ENCODE measurements at places on chromosomes 2 and 18. TPM values are rescaled to one million over a fixed set of nuclear protein-coding genes. Genes with fewer than 3 reads are reported as not detected.

DNA sequence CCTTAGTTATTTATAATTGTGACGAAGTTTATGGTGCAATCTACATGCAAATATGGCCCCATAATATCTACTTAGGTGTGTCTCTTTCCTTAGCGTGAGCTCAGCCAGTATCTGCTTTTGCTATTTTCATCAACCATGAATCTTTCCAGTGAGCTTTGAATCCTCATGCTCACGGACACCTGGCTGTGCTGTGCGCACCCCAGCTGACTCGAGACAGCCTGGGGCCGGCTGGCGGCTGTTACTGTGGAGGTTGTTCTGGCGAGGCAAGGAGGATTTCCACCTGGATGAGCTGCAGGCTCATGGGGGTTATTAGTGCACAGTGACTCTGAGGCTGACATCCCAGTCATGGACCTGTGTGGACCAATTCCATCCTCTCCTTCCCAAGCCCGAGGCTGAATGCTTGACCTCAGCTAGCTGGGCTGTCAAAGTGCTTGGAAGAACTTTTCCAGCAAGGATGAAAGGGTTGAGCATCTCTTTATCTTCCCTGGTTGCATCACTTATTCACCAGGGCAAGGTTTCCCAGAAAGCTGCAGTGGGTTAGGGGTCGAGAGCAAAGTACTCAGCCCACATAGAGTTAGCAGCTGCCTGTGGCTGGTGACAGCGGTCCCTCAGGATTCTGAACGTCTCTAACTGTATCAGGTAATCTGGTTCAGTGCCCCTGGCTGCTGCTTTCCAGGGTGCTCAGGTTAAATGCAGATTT is 141.7 kb downstream of the ARL4C start:
- no peak for DNase-seq

DNA sequence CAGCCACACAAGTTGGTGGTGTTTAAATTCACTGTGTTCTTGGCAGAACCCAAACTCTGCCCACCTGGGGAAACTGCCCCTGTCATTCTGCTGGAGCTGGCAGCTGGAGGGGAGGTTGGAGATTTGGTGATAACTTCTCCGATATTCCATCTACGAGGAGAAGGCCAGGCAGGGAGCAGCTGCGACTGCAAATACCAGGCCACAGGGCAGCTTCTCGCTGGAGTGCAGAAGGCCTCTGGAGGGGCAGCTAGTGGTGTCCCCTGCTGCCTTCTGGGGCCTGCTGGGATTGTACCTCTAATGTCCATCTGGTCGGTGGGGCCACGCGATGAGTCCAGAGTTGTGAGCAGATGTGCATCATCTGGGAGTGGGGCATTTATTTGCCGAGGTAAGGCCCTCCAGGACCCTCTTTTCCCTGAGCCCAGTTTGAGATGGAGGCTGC is 98.9 kb downstream of the ACKR3 start:
- no peak for DNase-seq

GRCh38 chr2:112255875-112256274 is 1.0 kb upstream of the ZC3H8 start:
- no peak for DNase-seq

- DNase-seq = no peak
Measured at GRCh38 chr2:239307221-239307569, 93.6 kb downstream of the HDAC4 start.

DNA sequence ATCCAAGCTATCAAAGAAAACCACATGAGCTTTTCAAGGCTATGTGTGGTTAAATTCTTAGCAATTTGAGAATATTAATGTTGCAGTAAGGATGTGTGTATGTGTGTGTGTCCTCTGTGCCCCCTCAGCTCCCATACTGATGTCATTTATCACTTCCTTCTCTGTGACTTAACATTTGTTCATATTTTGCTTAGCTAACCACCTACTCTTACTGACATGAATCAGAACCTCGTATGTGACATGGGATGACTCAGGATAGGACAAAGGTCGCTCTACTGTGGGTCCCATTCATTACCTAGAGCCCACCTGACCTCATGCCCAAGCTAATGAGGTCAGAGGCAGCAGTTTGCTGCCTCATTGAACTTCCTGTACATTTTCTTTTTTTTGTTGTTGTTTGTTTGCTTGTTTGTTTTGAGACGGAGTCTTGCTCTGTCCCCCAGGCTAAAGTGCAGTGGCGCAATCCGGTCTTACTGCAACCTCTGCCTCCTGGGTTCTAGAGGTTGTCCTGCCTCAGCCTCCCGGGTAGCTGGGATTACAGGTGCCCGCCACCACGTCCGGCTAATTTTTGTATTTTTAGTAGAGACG is 36.3 kb downstream of the MOGAT1 start:
- no peak for DNase-seq

DNA sequence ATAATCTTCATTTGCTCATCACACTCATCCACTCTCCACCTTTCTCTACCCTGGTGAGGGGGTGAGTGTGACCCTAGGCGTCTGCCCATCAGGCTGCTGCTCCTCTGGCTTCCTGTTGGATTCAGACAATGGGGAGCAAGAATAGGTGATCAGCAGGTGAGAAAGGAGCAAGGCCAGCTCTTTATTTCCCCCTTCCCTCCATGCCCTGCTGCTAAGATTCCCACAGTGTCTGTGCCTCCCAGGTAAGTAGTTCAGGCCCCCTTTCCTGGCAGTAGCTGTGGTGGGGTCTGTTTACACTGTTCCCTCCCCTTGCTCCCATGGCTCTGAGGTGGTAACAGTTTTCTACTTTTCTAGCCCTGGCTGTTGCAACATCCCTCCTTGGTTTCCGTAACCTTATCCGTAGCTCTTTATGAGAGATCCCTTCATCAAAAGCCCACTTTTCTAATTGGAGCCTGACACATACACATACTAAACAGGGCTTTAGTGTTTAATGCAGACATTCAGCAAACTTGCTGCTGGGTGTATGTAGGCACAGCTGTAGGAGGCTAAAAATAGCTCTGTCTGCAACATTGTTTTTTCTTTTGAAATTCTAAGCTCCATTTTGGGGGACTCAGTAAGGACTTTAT is 27.5 kb downstream of the MAP2 start:
- no peak for DNase-seq

DNA sequence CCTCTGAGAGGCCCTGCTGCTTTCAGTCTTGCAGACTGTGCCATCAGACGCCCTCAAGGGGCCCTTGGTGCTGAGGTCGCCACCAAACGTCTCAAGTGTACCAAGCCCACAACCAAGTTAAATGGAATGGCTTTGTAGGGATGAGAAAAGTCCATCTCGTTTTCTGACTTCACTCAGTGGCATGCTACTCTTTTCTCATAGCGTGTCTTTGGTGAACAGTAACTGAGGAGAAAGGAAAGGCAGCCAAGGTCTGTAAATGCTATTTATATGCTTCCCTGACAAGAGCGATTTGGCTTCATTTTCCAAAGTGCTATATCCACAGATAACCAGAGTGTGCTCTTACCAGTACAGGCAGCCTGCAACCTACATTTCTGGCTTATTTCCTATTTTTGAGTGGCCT is 123.0 kb downstream of the MTX2 start:
- peak; percentile 36 for DNase-seq

DNA sequence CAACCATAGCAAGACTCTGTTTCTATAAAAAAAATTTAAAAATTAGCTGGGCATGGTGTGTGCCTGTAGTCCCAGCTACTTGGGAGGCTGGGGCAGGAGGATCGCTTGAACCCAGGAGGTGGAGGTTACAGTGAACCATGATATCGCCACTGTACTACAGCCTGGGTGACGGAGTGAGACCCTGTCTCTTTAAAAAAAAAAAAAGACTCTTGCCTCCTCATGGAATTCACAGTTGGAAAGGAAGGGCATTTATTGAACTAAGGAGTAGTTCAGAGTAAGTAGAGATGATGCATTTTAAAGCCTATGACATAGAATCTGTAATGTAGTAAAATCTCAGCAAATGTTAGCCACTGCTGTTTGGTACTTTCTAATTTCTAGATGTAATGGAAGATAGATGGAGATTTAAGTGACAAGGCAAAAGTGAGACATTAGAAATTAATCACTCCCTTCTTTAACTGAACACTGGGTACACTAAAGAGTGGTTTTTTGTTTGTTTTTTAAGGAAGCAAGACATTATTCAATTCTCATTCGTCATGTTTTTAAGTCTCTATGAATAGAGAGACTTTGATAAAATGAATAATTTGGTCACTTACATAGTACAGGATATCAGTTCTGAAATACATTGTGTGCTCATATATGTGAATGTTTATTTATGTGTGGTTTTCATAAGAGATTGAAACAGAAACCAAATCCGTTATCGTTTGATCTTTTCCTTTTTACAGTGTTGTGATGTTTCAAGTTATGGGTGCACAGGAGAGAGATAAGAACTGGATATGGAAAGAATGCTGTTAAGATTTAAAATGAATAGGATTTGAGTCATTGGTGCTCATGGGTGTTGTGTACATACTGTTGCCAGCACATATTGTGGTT is 186.1 kb upstream of the STON1 start:
- no peak for DNase-seq

- DNase-seq = no peak
Measured at GRCh38 chr2:141534666-141535362, 596.0 kb downstream of the LRP1B start.

DNA sequence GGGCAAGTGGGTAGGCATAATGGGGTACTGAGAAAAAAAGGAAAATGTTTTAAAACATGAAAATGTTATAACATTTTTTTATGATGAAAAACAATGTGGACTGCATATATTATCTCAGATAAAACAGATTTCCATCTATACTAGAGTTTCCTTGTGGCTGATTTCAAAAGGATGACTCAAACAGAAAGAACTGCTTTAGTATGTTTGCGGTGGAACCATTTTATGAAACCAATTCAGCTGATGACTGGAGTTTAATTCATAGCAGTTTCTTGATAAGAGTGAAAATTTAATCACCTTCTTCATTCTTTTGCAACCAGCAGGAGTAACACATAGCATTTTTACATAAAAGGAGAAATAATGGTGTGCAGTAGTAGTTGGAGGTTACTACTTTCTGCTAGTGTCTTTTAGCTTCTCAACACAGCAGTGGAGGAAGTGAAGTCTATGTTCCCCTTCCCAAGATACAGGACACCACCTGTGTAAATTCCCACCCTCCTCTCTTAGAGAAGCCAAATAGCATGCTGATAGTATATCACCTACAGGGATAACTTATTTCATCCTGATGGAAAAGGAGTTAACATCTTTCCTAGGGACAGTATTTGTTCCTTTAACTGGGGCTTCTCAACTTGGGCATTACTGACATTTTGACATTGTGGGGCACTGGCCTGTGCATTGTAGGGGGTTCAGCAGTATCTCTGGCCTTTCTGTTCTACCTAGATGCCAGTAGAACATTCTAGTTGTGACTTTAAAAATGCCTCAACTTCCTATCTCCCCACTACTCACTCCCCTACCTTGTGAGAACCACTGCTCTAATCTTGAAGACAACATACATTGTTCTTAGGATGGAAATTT is 29.9 kb downstream of the PELI1 start:
- no peak for DNase-seq

DNA sequence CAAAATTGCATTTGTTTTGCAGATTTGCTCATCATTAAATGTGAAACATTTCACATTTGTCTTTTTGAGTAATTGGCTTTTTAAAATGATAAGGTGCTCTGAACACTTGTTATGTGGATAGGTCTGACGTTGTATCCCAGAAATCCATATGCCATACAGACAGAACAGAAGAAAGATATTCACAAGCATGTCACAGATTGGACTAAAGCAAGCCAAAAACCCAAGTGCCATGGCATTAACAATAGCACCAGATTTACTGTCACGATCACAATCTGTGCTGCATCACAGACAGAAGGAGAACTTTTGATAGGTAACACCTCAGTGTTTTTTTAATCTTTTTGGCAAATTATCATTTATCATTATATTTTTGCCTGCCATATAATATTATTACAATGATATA is 272.6 kb downstream of the ARHGAP15 start:
- DNase-seq = no peak

GRCh38 chr18:44853430-44853829 is 172.7 kb downstream of the SETBP1 start:
- no peak for DNase-seq

- no peak for DNase-seq
Measured at GRCh38 chr2:137721733-137722132, 242.5 kb upstream of the HNMT start.

GRCh38 chr2:43759195-43759594 is 14.6 kb upstream of the DYNC2LI1 start:
- no peak for DNase-seq

DNA sequence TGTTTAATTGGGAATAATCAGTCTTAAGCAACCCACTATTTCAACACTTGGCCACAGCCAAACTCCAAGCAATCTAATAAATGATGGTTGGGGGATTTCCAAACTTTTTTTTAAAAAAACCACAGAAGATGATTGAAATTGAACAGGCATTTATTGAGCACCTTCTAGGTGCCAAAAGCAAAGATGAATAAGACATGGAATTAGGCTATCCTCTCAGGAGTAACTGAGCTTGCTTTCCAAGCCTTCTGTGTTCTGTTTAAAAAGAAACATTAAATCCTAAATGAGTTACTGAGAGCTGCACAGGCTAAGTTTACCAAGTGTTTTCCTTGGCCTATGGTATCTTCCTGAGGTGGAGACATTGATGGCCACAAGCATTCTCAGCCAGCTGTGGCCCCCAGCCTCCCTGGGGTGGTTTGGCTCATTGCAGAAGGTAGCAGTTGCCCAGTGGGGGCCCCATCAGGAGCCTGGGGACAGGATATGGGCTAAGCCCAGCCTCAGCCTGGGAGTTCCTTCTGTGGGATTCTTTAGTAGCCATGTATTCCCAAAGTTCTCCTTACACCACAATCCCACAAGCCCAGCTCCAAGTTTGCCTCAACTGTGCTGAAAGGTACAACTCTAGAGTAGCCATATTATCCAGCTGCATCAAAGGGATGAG is 174.3 kb downstream of the C1D start:
- DNase-seq = no peak

- no peak for DNase-seq
Measured at GRCh38 chr2:143452817-143453451, 323.7 kb downstream of the ARHGAP15 start.

GRCh38 chr2:172878260-172878659 is 142.6 kb downstream of the RAPGEF4 start:
- DNase-seq = no peak

DNA sequence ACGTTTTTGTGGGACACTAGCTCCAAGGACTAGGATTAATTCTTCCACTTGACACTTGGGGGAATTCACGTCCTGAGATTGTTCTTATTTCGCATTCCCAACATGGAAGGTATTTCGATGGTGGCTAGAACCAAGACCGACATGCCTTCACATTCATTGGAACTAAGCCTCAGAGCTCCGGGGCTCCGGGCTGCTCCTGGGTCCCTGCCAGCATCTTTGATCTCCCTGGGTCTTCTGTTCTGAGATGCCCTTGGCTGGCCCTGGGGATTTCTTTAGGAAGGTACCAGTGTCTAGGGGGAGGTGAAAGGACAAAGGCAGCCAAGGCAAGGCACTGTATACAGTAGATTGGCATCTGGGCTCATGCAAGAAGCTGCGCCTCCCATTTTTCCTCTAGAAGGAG is 76.8 kb downstream of the DYSF start:
- no peak for DNase-seq

GRCh38 chr2:63851691-63852311 is 10.1 kb downstream of the UGP2 start:
- no peak for DNase-seq

- DNase-seq = no peak
Measured at GRCh38 chr18:27901424-27902226, 275.3 kb downstream of the CDH2 start.

GRCh38 chr2:100647709-100648108 is 84.9 kb downstream of the PDCL3 start:
- DNase-seq = no peak

Gene C1QL2
- not detected for total RNA-seq

Gene CERKL
- total RNA-seq = 24.4 TPM

Gene CYP26B1
- not detected for total RNA-seq

Gene LTBP1
- total RNA-seq = 11.8 TPM

Gene KANSL1L
- total RNA-seq = 26.1 TPM

All from Karpas-422 (cell line).